ENCODE measurements at places on chromosomes 1 and 21. TPM values are rescaled to one million over a fixed set of nuclear protein-coding genes. Genes with fewer than 3 reads are reported as not detected.

KCNE2 gene
- not detected for total RNA-seq

KIRREL1 gene
- 101 TPM for total RNA-seq

MAP3K21 gene
- total RNA-seq = not detected

OR2T11 gene
- not detected for total RNA-seq

NBL1 gene
- total RNA-seq = 343 TPM

COL11A1 gene
- total RNA-seq = not detected

BTBD8 gene
- 4.0 TPM for total RNA-seq
